ENCODE measurements at places on chromosomes 2 and 18.

GRCh38 chr2:62774555-62775366 lies 69.2 kb downstream of the EHBP1 start:
- no peak for DNase-seq

GRCh38 chr2:172629586-172629985 lies 73.7 kb downstream of the PDK1 start:
- no peak for DNase-seq

- DNase-seq: no peak
Measured at GRCh38 chr2:224453892-224454291, 52.0 kb upstream of the FAM124B start.

GRCh38 chr2:219087361-219087760 lies 26.6 kb upstream of the IHH start:
- no peak for DNase-seq

DNA sequence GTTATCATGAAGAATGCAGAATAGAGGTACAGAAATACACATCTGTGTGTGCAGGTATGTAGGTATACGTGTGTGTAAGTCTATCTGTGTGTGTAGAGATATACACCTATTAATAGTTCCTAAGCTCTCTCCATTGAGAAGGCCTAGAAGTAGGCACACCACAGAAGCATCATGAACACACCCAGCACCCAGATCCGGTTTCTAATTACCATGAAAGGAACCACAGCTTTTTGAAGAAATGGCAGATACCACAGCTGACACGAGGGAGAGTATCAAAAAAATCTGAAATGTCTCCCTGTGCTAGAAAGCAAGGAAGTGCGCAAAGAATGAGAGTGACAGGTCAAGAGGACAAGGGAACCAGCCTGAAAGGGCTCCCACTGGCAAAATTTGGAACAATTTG lies 27.7 kb upstream of the AP1S3 start:
- DNase-seq: no peak

GRCh38 chr2:58428096-58429013 lies 187.2 kb upstream of the FANCL start:
- no peak for DNase-seq

DNA sequence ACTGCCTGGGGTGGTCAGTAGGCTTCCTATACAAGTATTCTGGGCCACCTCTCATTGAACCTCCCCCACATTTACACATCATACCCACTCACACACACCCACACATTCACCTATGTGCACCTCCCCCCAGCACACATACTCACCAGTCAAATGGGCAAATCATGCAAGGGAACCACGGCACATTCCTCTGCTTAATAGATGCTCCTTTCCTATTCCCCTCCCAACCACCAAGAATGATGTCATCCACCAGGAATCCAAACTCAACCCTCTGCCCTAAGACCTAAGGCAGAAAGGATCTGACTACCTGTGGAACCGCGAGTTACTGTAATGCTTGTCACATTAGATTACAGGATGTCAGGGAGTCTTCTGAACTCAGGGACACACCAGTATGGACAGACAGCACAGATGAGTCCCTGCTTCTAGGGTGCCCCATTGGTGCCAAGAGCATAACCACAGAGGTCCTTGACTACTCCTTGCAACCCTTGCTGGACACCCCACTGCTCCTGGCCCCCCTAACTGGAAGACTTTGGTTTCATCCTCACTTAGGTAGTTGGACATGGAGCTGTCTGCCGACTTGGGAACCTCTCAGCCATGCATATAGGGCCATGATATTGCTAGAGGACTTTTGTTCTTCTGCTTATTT lies 21.5 kb upstream of the CAB39 start:
- DNase-seq: no peak

DNA sequence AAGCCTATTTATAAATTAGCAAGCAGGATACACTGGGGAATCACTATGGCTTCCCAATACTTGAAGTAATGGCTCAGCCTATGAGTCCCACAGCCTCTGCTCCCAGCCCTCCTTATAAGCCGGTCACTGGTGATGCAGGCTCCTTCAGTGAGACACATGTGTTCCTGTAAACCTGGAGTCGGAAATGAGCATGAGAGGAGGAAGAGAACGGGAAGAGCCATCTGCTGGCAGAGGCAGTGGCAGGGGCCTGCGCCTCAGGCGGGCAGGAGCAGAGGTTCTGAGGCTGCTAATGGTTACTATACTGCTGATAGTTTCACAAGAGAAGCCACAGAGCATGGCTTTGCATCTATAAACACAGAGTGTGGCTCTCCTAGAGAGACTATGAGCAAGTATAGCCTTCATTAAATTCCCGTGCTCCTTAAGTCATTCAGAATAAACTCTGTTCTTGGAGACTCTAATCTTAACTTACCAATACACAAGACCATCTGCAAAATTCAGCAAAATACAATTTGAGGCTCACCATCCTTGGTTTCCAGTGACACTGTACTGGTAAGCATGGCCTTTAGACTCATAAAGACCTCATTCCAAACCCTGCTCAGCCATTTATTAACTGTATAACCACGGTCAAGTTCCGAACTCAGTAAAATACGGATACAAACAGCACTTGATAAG lies 63.3 kb downstream of the FBXO15 start:
- DNase-seq: no peak

- DNase-seq: peak; percentile 24
Measured at GRCh38 chr2:69628325-69629021, 15.1 kb downstream of the AAK1 start.

- DNase-seq: no peak
Measured at GRCh38 chr2:9545502-9545901, 10.1 kb downstream of the ADAM17 start.

DNA sequence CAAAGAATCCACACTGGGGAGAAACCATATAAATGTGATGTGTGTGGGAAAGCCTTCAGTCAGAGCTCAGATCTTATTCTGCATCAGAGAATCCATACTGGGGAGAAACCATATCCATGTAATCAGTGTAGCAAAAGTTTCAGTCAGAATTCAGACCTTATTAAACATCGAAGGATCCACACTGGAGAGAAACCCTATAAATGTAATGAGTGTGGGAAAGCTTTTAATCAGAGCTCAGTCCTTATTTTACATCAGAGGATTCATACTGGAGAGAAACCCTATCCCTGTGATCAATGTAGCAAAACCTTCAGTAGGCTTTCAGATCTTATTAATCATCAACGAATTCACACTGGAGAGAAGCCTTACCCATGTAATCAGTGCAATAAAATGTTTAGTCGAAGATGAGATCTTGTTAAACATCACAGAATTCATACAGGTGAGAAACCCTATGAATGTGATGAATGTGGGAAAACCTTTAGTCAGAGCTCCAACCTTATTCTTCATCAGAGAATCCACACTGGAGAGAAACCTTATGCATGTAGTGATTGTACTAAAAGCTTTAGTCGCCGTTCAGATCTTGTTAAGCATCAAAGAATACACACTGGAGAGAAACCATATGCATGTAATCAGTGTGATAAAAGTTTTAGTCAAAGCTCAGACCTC lies 16.7 kb upstream of the ZSCAN30 start:
- no peak for DNase-seq

DNA sequence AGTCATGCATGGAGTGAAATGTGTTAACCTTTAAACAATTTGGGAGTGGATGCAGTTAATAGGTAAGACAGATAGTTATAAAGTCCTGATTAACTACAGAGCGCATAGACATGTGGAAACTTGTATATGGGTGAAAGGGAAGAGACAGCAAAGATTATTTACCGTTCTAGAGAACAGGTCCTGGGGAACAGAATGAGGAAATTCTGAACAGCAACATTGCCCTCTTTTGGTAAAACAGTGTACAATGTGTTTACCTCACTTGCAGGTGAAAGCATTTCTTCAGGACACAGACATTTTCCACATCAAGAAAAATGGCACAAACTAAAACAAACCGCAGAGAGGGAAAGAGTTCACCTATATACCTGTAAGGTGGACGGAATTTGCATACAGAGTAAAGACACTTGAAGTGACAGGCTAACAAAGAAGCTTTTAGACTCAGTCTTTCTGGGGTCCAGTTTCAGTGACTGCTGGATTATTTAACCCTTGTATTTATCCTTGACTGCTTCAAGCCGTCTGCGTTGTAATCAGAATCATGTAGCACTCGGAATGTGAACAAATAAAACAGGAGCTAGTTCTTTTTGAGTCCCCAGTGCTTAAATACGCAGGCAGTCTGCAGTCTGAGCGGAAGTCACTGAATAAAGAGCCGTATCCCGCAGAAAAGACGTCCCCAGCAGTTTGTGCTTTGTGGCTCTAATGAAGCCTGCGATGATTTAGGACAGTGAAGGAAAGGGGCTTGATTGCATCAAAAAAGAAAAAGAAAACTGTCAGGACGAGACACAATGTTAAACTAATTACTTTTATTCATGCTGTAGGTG lies 364.8 kb upstream of the GALNT5 start:
- DNase-seq: no peak

- DNase-seq: no peak
Measured at GRCh38 chr2:136482966-136483365, 282.4 kb upstream of the THSD7B start.

GRCh38 chr2:55879976-55880375 lies 43.6 kb downstream of the EFEMP1 start:
- no peak for DNase-seq

DNA sequence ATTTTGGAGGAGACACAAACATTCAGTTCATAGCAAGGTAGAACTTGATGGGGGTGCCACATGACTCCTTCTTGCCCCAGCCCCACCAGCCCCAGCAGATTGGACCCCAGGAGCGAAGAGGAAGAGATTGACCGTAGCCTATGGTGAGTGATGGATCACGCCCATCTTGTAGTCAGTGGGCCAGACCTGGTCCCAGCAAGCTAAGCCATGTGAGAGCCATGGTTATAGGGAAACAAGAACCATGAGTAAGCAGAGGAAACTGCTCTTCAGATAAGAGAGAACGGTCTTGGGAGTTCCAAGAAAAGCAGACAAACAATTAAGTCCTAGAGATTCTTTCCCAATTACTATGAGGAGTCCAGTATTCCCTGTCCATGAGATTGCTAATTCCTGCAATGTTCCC lies 4.6 kb upstream of the TCF4 start:
- DNase-seq: no peak

DNA sequence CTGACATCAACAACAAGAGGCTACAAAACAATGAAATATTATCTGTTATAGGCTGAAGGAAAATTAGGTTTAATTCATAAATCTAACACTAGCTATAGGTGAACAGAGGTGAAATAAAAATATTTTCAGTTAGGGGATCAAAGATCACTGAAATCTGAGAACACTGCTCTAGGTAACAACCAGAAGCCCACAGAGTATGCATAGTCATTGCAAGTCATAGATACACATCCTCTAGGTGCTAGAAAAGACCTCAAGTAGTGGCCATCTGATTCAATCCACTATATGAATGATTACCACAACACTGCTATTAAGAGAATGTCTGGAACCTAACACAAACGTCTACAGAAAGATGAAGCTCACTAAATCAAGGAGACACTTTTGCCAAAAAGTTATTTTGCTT lies 264.6 kb upstream of the CYP26B1 start:
- no peak for DNase-seq

DNA sequence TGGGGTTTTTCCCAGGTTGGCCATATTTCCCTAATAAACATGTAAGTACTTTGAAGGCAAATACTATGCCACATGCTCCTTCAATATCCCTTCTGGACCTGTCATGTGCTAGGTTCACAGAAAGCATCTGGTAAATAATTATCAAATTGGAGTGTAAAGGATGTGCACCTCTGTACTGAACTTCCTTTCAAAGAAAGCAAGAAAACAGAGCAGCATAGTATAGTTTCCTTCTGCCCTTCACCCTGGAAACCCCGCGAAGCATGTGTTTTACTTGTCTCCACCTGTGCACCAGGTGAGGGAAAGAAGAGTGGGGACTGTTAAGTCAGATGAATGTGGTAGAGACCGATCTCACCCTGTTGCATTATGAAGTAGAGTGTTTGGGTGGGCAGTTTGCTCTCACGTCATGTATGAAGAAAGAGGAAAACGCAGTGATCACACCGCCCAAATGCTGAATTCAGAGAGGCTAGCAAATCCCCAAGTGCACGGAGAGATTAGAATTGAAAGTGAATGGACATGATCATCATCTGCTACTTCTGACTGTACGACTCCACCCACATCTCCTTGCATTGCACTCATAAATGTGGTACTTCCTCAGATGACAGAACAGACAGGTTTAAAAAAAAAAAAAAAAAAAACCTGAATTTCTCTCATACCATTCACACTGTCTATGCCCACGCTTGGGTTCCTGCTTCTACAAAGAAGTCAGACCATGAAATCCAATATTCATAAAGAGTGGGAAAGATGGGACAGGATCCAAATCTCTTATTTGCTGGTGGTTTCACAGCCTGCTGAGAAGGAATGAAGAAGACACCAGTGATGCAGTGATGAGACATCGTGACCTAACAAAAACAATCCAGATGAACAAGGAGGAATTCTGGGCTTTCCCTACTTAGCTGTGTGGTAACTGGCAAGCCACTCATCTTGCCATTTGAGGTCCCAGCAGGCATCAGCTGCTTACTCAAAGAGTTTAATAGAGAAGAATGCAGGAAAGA lies 448.6 kb downstream of the BCL11A start:
- DNase-seq: no peak

- DNase-seq: no peak
Measured at GRCh38 chr18:53689886-53690285, 534.6 kb downstream of the MBD2 start.

- no peak for DNase-seq
Measured at GRCh38 chr2:240774856-240775255, 45.2 kb downstream of the KIF1A start.

GRCh38 chr2:195619590-195619989 lies 37.4 kb upstream of the SLC39A10 start:
- no peak for DNase-seq

GRCh38 chr2:204920776-204921175 lies 375.5 kb downstream of the PARD3B start:
- no peak for DNase-seq

GRCh38 chr2:54872780-54873179 lies 149.3 kb downstream of the EML6 start:
- DNase-seq: no peak

DNA sequence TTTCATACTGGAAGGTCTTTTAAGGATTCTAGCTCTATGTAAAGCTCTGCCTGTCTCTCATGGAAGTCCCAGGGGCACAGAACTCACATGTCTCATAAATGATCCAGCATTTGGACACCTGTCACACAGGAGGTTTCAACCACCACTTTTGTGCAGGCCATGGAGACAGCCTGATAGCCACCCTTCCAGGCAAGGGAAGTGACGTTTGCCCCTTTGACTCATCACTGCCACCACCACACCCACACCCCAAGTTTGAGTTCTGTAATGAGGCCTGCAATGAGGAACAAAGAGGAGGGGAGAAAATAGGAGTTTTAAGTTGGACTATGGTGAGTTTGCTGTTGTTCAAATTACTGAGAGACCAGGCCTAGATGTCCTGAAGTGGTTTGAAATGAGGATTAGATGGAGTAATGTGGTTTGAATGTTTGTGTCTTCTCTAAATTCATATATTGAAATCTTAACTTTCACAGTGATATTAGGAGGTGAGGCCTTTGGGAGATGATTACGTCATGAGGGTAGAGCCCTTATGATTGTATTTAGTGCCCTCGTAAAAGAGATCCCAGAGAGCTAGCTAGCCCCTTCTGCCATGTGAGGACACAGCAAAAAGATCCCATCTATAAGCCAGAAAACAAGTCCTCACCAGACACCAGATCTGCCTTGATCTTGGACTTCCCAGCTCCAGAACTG lies 175.3 kb upstream of the EPHA4 start:
- DNase-seq: no peak

GRCh38 chr18:10261344-10262276 lies 192.8 kb upstream of the APCDD1 start:
- no peak for DNase-seq
